ENCODE measurements at places on chromosomes 2 and 18.

- no peak for DNase-seq
Observed at GRCh38 chr2:121061633-121062032, 223.4 kb downstream of the TFCP2L1 start.

DNA sequence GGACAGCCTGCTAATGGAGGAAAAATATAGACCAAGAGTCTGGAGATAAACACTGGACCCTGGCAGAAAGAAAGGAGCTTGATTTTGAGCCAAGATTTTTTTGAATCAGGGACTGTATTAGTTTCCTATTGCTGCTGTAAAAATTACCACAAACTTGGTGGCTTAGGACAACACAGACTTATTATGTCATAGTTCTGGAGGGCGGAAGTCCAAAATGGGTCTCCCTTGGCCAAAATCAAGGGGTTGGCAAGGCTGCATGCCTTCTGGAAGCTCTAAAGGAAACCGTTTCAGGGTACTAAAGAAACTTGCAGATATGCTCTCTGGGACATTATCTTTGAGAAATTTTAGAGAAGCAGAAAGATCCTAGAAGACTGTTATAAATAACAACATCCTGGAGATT is 140.1 kb downstream of the BABAM2 start:
- DNase-seq, result no peak

- DNase-seq, result no peak
Observed at GRCh38 chr18:5969989-5970403, 74.7 kb upstream of the TMEM200C start.

- DNase-seq, result no peak
Observed at GRCh38 chr2:46153996-46154753, 143.0 kb upstream of the EPAS1 start.

- DNase-seq, result no peak
Observed at GRCh38 chr2:61538920-61539520, 864 bp upstream of the XPO1 start.

- no peak for DNase-seq
Observed at GRCh38 chr2:28224648-28225472, 167.8 kb upstream of the FOSL2 start.

GRCh38 chr2:1645761-1646476 is 98.4 kb downstream of the PXDN start:
- no peak for DNase-seq

DNA sequence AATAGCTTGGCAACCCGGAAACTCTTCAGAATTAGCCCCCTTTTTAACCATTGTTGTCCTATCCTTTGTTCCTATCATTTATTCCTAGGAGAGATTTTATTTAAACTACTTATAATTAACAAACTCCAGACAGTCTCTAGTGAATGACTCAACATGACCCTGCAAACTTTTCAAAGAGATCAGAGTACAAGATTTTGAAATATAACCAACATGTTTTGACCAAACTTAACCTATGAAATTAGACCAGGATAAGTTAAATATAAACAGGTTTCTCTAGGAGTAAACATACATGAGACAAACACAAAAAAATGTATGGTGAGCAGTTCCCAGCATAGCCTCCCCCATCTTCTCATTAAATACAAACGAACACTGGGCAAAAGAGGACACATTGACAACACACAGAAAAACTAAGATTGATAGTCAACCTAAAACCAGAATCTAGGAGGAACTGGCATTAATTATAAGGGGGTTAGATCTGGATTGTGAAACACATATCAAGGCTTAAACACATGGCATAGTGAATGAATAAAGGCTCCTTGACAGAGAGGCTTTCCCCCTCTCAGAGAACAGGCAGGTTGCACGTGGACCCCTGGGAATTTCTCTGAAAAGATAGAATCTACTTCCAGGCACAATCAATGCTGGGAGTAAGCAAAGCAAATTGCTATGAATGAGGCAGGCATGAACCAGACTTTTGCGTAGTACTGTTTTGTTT is 284.1 kb downstream of the IRS1 start:
- no peak for DNase-seq

GRCh38 chr2:85754313-85755095 is 713 bp downstream of the ATOH8 start:
- no peak for DNase-seq

GRCh38 chr2:24819442-24820174 is 26.4 kb downstream of the CENPO start:
- DNase-seq, result no peak

GRCh38 chr2:54704688-54705605 is 18.5 kb upstream of the EML6 start:
- no peak for DNase-seq

- DNase-seq, result no peak
Observed at GRCh38 chr18:12049978-12050811, 43.4 kb upstream of the ANKRD62 start.

DNA sequence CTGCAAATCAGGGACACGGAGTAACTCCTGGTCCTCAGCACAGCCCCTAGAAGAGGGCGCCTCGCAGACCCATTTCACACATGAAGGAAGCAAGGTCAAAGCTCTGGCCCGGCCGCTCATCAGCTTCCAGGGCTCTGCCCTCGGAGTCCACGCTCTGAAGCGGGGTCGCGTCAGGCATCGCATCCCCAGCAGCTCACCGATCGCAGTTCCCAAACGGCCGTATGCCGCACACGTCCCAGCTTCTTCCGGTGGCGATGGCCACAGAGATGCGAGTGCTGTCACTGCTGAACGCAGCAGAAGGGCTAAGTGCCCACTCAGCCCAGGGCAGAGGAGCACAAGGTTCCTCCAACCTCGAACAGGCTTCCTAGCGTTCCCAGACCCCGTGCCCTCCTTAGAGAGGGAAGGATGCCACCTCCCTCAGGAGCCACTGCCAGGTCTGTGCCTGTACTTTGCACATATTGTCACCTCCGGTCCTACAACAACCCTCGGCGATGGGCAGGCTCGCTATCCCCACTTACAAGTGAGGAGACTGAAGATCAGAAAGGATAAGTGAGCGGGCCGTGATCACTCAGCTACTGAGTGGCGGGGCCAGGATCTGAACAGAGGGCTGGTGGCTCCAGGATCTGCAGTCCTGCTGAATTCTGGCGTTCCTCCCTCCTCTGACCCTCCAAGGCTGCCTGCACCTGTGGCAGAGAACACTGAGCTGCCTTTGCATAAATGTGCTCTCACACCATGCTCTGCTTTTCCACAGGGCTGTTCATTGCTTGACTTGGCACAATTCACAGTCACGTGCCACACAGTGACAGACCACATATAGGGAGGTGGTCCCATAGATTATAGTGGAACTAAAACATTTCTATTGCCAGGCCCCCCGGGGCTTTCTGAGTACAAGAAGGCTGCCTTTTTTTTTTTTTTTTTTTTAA is 71.4 kb downstream of the COPS8 start:
- no peak for DNase-seq

GRCh38 chr18:79136742-79137141 is 67.5 kb downstream of the ATP9B start:
- DNase-seq, result no peak

- DNase-seq, result no peak
Observed at GRCh38 chr2:62568983-62569837, 63.2 kb upstream of the TMEM17 start.

- DNase-seq, result no peak
Observed at GRCh38 chr2:218036371-218036770, 32.7 kb upstream of the RUFY4 start.

DNA sequence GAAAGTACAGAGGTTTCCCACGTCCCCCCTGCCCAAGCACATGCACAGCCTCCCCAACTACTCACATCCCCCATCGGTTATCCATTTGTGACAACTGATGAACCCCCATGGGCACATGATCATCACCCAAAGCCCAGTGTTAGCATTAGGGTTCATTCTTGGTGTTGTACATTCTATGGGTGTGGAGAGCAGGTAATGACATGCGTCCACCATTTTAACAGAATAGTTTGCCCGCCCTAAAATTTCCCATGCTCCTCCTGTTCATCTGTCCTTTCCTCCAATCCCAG is 74.3 kb downstream of the LONRF2 start:
- no peak for DNase-seq

- DNase-seq, result no peak
Observed at GRCh38 chr2:11527001-11527400, 6.8 kb upstream of the GREB1 start.

GRCh38 chr18:48866856-48867255 is 83.9 kb downstream of the SMAD7 start:
- no peak for DNase-seq

GRCh38 chr2:73250872-73251846 is 17.1 kb downstream of the CCT7 start:
- DNase-seq, result no peak

DNA sequence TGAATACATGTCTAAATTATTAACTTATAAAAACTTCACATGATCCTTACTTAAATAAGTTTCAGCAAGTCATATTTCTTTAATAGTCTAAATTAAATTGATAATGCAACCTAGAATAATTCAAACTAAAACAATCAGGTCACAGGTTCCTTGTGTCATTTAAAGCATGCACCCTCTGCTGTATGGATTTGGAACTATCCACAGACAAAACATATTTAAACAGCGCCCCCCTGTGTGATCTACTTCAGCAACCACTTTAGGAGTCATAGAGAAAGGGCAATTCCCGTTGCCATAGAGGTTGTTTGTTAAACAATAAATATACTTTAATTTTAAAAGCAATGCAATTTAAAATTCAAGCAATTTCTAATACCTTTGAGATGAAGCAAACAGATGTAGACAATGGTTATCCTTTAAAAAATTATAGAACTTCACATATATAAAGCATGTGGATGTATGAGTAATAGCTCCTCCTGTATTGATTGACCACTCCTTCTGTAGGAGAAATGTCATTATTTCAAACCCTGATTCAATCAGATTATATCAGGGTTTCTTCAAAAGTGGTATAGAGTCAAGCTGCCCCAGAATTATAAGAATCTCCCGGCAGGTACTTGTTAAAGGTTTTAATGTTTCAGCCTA is 21.2 kb downstream of the GRB14 start:
- no peak for DNase-seq

- DNase-seq, result no peak
Observed at GRCh38 chr2:126510356-126510755, 145.6 kb upstream of the GYPC start.

DNA sequence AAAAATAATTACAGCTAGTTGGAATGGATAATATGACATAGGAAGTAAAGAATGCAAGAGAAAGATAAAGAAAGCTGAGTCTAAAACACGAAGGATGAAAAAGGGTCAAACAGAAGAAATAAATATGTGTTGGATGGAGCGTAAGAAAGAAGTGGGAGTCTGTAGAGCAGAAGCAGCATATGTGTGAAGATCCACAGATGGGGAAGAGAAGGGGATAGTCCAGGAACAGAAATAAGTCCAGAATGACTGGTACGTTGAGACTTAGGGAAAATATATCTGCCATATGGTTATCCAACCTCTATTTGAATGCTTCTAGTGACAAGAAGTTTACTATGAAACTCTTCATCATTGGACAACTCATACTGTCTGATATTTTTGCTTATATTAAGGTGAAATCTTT is 18.0 kb downstream of the ABCA12 start:
- no peak for DNase-seq

DNA sequence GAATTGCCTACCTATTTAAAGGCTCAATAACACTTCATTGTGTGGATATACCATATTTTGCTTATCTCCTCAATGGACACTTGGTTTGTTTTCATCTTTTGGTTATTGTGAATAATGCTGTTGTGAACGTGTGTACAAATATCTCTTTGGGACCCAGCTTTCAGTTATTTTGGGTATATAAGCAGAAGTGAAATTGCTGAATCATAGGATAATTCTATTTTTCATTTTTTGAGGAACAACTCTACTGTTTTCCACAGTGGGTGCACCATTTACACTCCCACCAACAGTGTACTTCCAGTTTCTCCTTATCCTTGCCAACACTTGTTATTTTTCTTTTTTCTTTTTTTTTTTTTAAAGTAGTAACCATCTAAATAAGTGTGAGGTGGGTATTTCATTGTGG is 29.0 kb downstream of the PTPN4 start:
- DNase-seq, result no peak

DNA sequence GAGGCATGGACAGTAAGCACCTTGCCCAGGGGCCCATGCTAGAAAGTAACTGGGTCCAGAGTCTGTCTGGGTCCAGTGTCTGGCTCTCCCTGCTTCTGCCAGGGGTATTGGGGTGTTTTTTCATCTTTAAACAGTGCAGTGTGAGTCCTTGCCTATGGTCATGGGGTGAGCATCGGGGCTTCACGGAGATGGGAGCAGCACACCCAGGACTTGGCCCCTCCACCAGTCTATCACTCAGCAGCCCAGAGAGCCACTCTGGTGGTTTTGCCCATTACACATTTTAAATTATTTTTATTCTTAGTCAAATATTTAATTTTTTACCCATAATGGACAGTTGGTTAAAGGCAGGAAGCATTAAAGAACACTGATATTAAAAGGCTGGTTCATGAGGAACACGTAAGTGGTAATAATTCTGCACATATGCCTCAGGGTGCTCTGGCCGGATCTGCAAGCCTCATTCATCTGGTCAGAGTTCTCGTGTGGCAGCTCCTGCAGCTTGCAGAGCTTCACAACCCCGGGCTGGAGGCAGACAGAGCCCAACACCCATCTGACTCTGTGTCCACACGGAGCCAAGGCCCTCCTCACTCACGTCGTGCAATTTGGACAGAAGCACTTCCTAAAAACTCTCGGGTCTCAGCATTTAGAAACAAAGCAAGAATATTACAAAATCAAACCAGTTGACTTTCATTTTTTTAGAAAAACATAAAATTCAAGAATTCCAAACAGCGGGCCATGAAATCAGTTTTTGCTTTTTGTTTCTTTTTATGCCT is 204.1 kb downstream of the CTIF start:
- DNase-seq, result no peak

DNA sequence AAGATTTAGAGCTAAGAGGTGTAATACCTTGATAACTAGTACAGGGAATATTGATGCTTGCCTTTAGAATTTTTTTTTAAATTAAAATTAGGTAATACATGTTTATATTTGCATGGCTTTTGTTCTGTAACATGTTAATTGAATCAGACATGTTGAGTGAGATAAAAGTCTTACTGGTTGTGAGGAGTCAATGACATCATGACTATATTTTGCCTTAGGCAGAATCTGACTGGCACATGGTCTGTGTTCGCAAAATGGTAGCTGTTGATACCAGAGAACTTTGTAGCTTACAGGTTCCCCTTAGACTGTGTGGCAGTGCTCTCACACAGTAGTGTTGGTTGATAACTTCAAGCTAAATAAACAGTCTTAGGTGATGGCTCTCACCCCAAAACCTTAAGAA is 199.7 kb downstream of the PTPRM start:
- DNase-seq, result no peak

- no peak for DNase-seq
Observed at GRCh38 chr2:167607211-167607610, 640.2 kb downstream of the STK39 start.

DNA sequence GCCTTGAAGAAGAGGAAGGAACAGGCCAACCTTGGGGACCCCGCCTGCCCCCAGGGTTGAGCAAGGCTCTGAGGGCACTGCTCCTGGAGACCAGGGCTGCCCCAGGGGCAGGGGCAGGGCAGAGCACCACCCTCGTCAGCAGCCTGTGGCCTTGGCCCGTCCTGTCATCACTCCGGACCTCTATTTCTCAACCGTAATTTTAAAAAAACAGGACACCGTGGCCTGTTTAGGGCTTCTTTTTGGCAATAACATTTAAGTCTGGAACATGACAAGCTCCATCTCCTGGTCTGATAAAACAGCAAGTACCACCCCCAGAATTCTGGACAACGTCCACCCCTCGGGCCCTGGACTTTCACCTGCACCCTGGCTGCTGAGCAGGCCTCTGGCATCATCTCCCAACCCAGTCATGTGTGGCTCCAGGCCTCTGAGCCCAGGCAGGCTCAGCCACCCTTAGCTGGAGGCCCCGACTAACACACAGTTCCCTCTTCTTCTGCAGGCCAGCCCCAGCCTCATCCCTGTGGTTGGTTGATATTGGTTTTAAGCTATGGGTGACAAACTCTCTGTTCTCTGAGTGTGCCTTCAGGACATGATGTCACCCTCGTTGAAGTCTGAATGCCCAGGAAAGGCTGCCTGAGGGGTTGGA is 22.6 kb upstream of the ID2 start:
- DNase-seq, result no peak

Data from iPS DF 19.7 (cell line).